ENCODE measurements at places on chromosomes 16 and 17.

DNA sequence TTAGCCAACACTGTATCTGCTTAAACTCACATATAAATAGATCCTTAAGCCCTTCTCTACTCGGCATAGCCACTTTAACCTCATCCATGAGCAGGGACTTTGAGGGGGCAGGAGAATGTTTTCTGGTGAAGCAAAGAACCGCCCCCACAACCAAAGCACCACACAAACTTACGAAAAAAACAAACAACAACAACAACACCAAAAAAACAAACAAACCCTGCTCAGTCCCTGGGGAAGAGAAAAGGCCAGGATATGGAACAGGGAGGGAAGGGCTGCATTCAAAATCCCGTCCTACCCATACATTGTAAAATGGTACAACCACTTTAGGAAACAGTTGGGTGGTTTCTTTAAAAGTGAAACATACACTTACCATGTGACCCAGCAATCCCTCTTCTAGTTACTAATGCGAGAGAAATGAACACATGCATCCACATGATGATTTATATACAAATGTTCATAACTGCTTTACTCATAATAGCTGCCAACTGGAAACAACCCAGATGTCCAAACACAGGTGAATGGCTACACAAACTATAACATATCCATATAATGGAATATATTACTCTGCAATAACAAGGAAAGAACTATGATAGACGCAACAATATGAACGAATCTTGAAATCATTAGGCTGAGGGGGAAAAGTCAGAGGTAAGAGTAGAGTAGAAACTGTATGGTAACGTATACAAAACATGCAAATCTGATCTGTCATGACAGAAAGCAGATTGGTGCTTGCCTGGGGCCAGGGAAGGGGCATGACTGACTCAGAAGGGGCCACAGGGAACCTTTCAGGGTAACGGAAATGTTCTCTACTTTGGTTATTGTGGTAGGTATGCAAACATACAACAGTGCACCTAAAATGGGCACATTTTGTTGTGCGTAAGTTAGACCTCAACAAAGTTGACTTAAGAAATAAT lies 37.7 kb upstream of the TOB1 start:
- DNase-seq, result no peak

GRCh38 chr17:50027881-50028735 lies 27.8 kb upstream of the ITGA3 start:
- DNase-seq, result no peak

DNA sequence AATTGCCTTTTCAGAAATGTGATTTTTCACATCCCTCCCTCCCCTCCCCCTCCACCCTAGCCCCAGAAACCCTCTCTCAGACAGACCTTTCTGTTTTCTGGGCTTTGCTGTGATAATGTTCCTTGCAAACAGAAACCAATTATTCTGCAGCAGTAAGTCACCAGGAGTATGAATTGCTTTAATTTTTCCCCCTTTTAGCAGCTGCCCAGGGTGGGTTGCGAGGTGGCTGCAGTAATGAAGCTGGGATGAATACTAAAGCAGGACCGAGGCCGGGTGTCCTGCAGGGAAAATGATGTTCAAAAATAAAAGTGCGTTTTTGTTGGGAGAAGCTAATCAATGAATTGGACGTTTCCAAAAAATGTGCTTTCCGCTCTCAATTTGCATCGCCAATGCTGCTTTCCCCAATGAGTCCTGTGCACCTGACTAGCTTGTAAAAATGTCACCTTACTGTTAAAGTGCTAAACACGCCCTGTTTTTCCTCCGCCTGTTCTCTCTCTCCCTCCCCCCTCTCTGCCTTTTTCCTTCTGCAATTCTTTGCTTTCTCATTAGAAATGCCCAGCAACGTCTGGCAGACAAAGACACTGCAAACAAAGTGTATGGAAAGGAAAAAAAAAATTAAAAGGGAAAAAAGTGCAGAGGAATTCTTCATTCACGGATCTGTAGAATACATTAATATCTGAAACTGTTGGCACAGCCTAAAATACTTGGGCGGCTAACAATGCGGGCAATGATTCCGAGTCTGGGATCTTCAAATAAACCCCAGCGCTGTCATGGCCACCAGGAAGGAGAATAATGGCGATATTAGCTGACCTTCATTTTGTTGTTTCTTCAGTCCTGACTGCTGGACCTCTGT lies 244.1 kb downstream of the STX8 start:
- no peak for DNase-seq

GRCh38 chr16:27199736-27200135 lies 3.6 kb upstream of the KDM8 start:
- DNase-seq, result no peak

DNA sequence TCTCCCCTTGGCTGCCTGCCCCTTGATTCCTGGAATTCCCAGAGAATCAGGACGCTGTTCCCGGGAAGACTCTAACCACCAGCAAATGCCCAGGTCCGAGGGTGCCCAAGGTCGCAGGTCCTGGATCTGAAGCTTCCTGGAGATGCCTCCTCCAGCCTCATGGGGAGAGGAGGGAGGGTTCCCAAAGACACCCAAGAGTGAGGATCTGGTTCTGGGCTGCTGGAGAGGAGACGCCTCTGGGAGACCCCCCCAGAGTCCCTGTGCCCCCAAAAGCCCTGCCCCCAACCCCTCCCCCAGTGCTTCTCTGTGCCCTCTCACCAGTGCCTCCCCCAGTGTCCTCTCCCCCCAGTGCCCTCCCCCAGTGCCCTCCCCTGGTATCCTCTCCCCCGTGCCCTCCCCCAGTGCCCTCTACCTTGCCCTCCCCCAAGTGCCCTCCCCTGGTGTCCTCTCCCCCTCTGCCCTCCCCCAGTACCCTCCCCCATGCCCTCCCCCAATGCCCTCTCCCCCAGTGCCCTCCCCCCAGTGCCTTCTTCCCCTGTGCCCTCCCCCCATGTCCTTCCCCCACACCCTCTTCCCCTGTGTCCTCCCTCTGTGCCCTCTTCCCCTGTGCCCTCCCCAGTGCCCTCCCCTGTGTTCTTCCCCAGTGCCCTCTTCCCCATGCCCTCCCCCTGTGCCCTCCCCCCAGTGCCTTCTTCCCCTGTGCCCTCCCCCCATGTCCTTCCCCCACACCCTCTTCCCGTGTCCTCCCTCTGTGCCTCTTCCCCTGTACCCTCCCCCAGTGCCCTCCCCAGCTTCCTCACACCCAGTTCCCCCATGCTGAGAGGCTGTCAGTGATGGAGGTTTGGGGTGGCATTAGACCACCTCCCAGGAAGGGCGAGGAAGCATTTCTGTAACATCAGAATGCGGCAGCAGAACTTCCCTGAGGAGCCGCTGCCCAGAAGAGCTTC lies 6.3 kb upstream of the SECTM1 start:
- no peak for DNase-seq

DNA sequence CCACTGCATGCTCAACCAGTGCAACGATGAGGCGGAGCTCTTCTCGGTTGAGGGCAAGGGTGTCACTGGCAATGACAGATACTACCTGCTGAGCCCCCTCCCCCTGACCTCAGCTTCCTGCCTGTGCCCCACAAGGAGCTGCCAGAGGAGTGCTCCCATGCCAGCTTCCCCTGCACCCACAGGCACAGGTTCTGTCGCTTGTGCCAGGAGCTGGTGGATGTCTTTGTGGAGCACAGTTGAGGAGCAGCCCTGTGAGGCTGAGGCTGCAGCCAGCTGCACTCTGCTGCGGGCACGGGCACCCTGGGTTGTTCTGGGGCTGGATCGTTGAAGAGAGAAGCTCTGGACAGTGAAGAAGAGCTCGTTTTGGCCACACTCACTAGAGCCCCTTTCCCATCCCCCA lies 165.3 kb upstream of the ZNF267 start:
- no peak for DNase-seq

- no peak for DNase-seq
These were observed 144.5 kb downstream of the GRIN2A start for GRCh38 chr16:10037751-10038150.

DNA sequence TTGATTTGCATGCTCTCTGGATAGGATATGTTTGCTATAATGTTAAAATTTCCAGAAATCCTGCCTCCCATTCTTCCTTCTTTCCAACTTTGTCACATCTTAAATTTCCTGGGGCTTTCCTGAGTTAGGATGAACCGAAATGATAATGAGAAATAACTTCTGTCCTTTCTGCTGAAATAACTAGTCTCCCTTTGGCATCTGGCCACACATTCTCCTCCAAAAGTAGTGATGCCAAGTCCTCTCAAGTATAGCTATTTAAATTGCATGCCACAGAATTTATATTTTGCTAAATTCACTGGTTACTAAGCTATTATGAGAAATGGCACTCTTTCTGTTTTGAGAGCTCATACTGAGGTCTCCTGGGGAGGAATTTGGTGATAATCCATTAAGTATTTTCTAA lies 30.6 kb downstream of the FAM20A start:
- no peak for DNase-seq

DNA sequence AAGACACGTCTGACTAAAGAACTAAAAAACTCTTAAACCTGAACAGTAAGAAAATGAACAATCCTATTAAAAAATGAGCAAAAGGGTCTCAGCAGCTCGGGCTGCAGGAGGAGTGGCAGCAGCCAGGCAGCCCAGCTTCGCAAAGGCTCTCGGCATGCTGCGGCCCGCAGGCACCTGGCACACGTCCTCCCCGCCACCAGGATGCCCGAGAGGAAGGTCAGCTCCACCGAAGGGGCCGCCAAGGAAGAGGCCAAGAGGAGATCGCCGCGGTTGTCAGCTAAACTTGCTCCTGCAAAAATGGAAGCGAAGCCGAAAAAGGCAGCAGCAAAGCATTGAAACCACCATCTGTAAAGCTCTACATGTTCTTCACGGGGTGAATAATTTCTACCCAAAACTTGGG lies 173.5 kb downstream of the BCAS3 start:
- no peak for DNase-seq

DNA sequence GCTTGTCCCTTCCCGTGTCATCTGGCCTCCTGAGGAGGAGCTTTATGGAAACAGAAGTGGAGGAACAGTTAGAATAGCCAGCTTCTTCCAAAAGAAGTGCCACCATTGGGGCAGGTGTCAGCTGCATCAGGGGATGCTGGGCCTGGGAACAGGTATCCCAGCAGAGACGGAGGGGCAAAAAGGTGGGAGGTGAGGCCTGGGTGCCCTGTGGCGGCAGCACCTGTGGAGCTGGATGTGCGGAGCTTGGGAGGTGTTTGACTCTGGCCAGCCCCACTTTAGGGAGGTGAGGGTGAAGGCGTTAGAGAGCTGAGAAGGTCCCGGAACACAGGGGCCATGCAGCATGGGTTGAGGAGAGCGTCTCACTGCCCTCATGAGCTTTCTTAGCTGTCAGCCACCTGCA lies 5.2 kb downstream of the SMCR8 start:
- DNase-seq, result no peak

DNA sequence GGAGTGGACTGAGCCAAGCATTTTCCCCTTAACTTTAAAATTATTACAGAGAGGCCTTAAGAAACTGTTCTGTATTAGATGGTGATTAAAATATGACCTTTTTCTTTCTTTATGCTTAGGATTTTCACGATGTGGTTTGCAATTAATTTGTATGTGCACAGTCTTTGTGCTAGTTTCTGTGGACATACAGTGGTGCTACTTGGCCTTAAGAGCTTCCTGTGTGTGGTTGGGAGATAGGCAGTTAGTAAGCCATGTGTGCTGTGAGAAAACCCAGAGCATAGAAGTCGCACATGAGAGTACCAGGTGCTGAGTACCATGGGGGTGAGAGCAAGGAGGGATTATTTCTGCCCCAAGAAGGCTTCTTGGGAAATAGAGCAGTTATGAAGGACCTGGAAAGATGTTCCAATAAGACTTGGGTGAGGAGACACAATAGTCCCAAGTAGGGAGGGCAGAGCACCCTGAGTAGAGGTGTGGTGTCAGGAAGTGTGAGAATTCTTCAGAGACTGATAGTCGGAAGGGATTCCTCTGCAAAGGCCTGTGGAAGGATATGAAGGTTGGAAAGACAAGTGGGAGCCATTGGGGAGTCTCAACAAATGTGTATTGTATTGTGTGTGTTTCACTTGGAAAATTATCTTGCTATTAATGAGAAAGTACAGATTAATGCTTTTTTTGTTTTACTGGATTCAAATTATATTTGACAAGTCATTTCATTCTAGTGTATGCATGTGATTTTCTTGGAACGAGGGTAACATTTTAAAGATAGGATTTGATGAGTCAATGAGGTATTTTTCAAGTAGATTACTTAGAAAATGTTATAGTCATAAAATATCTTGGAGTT lies 239.9 kb downstream of the PRKCA start:
- no peak for DNase-seq

- DNase-seq, result no peak
These were observed 30.5 kb upstream of the CDH8 start for GRCh38 chr16:62066747-62067146.

DNA sequence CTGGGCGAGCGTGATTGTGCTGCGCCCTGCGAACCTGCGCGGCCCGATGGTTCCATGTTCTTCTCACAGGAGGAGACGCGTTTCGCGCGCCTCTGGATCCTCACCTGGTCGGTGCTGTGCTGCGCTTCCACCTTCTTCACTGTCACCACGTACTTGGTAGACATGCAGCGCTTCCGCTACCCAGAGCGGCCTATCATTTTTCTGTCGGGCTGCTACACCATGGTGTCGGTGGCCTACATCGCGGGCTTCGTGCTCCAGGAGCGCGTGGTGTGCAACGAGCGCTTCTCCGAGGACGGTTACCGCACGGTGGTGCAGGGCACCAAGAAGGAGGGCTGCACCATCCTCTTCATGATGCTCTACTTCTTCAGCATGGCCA lies 1.0 kb downstream of the FZD2 start:
- DNase-seq, result no peak

DNA sequence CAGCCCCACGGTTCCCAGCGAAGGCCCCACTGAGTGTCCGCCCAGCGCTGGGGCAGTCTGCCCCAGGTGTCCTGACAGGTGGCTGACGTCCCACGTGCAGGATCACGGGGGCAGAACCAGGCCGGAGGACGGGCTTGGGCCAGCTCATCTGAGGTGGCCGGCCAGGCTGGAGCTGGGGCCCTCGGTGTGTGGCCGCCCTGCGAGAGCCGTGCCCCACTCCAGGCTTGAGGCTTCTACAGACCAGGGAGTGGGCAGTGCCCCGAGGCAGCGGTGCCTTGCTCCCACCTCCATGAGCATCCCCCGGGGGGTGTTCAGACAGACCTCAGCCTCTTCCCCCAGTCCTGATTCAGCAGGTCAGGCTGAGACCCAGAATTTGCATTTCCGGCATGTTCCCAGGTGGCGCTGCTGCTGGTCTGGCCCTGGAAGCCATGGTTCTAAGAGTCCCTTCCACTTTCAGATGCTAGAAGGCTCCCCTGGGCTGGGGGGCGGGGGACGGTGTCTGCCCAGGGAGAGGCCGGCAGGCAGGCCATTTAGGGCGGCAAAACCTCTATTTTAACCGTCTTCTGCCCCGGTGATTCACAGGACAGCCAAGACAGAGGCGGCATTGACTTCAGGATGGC lies 35.4 kb upstream of the PABPN1L start:
- DNase-seq, result no peak

DNA sequence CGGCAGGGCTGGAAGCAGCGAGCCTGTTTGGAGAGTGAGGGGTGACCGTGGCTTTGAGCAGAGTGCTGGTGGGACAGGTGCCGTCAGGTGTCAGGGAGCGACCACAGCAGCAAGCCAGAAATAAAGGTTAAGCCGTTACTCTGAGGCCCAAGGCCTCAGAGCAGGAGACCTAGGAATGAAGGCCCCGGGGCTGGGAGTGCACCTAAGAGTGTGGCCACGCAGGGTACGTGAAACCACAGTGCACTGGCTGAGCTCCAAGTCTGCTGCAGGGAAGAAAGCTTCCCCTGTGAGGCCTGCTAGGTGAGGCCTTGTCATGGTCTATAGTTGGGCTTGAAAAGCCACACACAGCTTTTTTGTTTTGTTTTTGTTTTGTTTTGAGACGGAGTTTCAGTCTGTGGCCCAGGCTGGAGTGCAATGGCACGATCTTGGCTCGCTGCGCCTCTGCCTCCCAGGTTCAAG lies 8.7 kb downstream of the CLUAP1 start:
- DNase-seq, result no peak

GRCh38 chr17:6523330-6523729 lies 33.0 kb downstream of the PITPNM3 start:
- no peak for DNase-seq
